Jurkat, Clone E6-1 (cell line): ENCODE measurements at places on chromosomes 3 and 15.

GRCh38 chr3:171454041-171454440 is 6.2 kb downstream of the TNIK start:
- DNase-seq, result no peak

DNA sequence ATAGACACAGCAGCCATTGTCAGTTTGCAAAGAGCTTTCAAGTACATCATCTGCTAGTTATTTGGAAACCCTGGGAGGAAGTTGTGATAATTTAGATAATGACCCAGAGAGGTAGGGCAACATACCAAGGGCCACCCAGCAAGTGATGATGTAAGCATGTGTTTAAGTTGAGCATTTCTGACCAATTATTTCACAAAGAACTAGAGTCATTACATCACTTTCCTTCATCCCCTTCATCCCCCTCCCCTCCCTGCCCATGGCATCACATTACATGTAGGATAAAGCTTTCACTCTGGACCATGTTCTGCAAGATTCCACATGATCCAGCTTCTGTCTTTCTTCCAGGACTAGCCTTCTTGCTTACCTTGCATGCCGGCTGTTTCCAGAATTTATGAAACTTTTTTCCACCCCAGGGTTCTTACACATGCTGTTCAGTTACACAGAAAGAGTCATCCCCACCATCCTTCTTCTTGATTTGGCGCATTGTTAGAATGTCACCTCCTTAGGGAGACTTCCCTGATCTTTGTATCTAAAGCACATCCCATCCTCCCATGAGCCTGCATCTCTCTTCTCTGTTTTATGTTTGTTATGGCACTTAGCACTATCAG is 71.3 kb downstream of the PTPRG start:
- DNase-seq, result no peak

DNA sequence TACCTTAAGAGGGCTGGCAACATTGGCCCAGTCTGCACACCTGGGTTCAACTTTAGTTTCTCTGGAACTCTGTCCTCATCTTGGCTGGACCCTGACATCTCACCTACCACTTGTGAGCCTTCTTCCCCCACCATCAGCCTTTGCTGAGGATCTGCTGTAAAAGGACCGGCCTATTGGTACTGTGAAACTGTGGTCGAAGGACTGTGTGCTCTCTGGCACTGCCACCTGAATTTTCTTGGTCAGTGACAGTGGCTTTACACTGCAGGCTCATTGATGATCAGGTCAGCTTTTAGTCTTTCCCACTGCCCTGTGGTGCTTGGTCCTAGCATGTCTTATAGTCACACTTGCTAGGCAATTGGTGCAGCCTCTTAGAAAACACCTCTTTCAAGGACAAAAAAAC is 86.9 kb downstream of the PEX5L start:
- DNase-seq, result no peak

DNA sequence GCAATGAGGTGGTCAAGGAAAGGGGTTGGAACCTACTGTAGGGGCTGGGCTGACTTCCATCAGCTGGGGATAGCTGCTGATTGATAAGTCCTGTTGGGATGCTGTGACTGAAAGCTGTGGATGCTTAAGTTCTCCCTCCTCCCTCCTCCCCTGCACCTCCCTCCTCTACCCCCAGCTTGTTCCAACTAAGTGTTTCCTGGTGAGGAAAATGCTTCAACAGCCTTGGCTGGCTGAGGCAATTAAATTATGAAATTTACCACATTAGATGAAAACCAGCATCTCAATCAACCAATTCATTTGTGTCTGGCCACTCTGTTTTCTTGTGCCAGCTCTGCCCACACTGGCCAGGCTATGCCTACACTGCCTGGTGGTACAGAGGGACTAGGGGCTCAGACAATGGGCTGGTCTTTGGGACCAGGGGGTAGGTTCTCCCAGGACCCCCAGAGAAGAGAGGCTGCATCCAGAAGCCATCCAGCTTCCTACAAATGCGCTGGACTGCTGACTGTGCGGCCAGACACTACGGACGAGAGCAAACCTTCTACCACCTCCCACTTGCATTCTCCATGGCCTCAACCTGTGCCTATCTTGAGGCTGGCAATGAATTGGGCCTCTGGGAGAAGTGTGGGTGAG is 2.5 kb downstream of the KLHL25 start:
- DNase-seq, result no peak

- no peak for DNase-seq
These were observed 16.9 kb downstream of the RFTN1 start for GRCh38 chr3:16496408-16497222.

GRCh38 chr15:52247461-52247860 is 48.1 kb downstream of the MYO5C start:
- DNase-seq, result no peak

- no peak for DNase-seq
These were observed 61.4 kb upstream of the ZNF280D start for GRCh38 chr15:56794553-56795329.

DNA sequence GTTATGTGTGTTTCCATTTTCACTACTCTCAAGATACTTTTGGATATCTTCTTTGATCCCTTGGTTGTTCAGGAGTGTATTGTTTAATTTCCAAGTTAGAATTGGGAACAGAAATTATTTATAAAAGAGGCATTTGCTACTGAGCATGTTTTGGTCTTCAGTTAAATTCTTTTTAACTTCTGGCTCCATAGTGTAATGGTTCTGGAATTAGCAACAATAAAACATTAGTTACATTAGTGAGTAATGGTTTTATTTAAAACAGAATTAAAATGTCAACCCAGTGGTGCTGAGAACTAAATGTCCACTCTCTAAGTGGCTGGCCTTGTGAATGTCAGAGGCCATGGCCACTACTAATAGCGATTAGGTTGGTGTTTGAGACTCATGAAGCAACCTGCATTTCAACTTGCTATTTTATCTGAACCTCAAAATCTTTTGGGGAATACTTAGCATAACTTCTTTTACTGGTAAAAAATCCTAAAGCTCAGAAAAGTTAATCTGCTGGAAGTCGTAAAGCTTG is 19.5 kb upstream of the MASP1 start:
- no peak for DNase-seq

DNA sequence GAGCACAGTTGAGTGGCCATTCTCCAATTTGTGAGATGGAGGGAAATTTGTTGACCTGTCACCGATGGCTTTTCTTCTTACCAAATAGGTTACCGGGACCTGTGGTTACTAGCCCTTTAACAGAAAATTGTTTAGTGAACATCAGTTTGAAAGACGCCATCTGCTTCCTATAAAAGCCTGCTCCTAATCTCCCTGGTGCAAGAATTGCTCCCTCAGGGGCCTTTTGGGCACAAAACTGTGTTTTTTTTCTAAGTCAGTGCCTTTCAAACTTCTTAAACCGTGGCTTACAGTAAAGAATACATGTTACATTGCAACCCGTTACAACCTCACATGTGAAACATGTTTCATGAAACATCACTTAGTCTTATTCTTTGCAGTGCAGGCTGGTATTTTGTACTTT is 15.0 kb downstream of the CACNA2D3 start:
- no peak for DNase-seq

DNA sequence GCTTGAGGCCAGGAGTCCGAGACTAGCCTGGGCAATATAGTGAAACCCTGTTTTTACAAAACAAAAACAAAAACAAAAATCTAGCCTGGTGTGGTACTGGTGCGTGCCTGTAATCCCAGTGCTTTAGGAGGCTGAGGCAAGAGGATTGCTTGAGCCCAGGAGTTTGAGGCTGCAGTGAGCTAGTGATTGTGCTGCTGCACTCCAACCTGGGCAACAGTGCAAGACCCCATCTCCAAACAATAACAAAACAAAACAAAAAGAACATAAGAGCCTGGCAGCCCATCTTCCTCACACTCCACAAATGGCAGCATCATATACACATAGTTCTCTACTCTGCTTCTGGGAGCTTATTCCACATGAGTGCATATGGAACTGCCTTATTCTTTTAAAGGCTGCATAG is 2.2 kb upstream of the TRH start:
- no peak for DNase-seq

DNA sequence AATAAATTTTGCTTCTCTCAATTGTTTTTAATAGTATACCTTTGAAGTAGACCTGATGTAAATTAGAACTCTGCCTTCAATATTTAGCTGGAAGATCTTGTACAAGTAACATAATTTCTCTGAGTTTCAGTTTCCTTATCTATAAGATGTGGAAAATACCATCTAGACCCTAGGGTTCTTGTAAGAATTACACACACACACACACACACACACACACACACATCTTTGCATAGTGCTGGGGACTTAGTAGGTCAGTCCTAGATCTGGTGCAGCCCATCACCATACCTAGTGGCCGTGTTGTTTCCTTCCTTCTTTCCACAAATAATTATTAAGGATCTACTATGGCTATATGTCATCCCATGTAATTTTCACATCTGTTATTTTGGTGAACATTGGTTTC is 11.0 kb downstream of the TRAT1 start:
- no peak for DNase-seq

DNA sequence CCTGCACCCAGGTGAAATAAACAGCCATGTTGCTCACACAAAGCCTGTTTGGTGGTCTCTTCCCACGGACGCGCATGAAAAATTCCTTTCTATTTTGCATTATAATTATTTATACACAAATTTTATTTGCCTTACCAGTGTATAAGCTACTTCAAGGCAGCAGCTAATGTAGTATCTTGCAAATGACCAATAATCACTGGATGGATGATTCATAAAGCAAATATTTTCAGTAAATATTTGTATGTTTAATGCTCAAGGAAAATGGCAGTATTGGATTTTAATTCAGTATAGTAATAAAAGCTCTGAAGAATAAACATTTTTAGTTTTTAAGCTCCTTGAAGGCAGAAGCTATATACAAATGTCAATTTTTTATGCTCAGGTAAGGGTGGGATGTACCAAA is 158.7 kb upstream of the NANOGP8 start:
- no peak for DNase-seq

DNA sequence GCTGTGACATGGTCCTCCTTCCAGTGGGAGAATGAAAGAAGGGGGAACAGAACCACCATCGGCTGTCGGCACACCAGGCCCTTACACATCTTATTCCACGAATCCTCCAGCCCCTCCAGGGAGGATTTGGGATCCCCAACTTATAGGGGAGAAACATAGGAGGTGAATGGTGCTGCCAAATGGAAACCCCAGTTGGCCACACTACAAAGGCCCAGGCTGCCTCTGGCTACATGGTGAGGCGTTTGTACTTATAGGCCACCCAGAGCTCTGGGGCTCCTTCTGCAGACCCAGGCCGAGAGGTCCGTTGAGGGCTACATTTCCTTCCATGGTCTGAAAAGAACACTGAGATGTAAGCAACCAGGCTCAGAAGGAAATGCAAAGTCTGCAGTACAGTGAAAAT is 12.0 kb downstream of the AMOTL2 start:
- no peak for DNase-seq

DNA sequence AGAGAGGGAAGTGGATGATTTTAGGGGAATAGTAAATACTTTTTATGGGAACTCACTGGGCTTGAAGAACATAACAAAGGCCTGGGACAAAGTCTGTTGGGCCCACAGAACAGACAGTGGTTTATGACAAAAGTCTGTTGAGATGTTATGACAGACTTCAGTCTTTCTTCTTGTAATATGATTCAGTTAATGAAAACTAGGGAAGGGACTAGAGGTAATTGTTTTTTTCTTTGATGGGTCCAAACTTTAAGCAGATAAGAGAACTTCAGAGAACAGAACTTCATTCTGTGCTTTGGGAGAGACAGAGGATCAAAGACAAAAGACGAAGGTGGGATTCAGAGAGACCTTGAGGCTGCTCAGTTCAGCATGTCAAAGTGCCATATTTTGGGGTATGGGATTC is 9.3 kb downstream of the CRYBG3 start:
- DNase-seq, result no peak

DNA sequence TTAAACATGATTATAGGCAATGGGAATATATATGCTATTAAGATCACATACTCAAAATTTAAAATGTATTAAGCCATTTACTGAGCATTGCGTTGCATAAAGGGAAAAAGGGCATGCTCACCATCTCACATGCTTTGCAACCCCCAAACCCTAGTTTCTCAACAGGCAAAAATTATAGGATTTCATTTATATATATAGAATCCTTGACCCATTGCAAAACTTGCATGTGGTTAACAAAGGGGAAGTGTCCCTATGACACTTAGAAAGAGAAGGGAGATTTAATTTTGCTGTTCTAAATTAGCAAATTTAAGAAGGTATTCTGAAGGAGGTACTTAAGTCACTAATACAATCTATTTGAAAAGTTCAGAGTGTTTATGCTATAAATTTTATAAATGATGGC is 837.8 kb downstream of the DIPK2A start:
- no peak for DNase-seq

DNA sequence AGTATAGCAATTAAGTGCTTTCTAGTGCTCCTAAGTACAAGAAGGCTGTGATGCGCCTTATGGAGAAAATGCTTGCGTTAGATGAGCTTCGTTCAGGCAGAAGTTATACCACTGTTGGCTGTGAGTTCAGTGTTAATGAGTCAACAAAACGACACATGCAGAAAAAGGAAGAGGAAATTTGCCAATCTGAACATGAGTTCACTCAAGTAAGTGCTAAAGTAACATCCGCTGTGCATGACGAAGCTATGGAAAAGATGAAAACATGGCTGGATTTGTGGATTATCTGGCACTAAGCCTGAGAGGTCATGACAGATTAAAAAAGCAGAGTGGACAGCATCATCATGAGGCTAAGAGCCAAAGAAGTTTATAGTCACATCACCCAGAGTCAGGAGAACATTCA is 36.9 kb downstream of the SH3BP5 start:
- no peak for DNase-seq

DNA sequence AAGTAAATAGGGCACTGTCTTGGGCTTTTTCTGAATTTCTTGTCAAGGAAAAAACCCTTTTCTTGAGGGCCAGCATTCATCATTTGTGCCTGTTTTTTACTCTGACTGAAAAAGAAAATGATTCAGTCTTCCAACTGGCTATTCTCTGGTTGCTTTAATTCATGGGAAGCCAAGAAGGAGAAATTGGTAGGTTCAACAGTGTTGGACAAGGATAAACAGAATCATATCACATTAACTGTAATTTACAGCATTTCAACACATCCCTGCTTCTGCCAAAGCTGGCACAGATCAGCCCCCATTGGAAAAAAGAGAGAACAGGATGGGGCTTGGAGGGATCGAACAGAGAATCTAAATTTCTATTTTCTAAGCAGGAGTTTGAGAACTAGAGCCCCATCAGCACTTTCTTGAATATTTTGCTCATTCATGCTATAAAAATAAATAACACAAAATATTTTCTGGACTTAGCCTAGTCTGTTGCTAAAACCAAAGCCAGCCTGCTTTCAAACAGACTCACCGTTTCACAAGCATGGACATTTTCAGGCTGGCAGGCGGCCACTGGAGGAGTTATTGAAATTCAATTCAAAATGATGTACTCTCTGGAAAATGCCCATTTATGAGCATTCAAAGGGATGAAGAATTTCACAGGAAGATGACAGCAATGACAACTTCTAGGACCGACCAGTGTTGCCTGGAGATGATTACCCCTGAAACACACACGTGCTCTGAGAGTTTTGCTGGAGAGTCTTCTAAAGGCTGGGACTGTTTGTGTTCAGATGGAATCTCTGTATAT is 181.2 kb downstream of the WNT5A start:
- no peak for DNase-seq

- DNase-seq, result no peak
These were observed 111.4 kb downstream of the HERC1 start for GRCh38 chr15:63722204-63722808.
